Activated effector memory CD4-positive, alpha-beta T cell treated with anti-CD3 and anti-CD28 coated beads, Interleukin-2, amount 50 U/mL, for 16 hours (primary cell): ENCODE measurements at places on chromosomes 12 and 14.

DNA sequence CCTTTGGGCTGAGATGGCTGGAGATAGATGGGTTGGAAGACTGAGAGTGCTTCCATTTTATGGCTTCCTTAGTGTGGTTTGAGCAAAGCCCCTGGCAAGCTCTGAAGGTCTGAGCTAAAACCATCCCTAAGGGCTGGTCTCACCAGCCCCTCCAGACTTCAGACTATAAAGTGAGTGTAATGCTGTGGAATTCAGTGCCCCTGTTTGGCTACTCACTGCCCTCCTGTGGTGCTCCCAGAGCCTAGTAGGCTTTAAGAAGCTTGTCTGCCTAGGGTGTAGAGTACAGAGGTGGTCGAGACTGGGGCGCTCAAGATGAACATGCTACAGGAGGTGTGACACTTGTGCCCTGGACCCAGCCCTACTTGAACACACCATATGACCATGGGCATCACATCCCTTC lies 246.7 kb upstream of the FKBP4 start:
- no peak for DNase-seq

DNA sequence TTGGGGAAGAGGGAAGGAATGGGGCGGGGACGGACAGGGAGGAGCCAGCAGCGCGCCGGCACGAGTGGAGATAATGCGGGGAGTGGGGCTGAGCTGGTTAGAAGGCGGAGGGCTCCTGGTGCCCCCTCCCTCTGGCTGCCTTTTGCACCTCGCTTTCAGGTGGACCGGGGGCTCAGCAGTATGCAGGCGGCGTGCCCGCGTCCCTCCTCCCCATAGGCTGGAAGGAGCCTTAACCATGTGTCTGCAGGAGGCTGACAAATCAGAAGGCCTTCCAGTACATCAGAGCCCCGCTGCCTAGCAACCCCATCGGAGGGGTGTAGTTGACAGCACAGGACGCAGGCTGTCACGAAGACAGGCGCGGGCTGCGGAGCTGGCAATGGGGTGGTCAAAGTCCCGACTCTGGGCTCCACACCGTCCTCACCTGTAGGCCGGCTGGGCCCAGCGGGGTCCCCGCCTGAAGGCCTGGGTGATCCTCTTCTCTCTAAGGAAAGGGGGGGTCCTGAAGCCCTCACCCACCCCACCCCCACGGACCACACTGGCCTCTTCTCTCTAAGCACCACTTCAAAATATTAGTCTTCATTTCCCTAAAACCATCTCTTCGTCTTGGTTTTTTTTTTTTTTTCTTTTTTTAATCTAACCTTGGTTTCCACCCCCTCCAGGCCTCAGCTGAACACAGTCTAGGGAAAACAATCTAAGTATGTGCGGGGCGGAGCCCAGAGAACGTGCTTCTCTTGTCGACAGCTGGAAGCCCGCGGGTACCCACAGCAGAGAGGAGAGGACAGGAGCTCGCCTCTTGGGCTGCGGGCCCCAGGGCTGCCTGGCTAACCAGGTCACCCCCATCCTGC lies 44.5 kb downstream of the KDM2B start:
- peak; percentile 88 for DNase-seq

DNA sequence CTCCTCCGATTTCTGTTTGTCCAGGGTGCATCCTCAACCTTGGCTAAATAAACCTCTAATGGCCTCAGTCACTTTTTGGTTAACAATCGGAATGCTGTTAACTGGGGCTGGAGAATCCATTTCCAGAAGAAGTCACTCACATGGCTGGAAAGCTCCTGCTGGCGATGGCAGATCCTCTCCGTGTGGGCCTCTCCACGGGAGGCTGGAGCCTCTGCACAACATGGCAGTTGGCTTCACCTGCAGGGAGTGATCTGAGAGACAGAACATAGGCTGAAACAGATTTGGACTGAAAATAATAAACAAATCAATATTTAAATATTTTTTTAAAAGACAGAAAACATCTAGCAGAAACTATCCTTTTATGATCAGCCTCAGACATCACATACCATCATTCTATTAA lies 66.8 kb upstream of the FICD start:
- DNase-seq = no peak

DNA sequence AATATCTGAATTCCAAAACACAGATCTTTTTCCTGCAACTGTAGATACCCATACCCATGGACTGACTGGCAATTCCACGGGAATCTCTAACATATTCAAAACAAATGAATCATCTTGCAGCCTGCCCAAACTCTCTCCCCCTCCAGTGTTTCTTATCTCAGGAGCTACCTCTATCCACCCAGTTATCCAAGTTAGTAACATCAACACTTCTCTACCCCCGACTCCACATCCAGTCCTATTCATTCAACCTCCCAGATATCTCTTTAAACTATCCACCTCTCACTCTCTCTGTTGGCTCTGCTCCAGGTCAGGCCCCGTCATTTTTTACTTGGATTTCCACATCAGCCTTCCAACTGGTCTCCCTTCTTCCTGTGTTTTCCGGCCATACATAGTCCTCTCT lies 6.7 kb upstream of the KCNH5 start:
- no peak for DNase-seq

GRCh38 chr12:112012775-112013600 lies at the start of the genes ERP29 and TMEM116:
TSS of gene ERP29 (plus strand) at chr12:112013426. CDS start at chr12:112013466, 40 bp downstream.
TSS of gene TMEM116 (minus strand) at chr12:112013165. CDS start at chr12:112005270, 7,895 bp downstream.
- peak; percentile 100 for DNase-seq

DNA sequence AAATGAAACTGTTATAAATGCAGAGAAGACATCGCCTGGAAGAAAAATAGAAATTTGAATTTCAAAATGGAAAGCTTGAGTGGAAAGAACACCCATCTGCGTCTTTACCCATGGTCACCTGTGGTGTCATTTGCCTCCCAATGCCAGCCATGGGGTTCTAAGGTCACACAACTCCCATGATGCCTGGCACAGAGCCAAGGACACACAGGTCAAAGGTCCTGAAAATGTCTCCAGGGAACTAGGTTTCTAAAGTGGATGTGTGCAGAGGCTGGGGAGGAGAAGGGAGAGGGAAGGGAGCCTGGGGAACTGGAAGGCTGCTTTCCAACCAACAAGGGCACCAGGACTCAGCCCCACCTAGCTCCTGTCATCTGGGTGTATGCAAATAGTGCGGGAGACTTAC lies 724.0 kb upstream of the TMEM132C start:
- no peak for DNase-seq

GRCh38 chr12:74242088-74242487 lies 295.5 kb upstream of the ATXN7L3B start:
- no peak for DNase-seq

DNA sequence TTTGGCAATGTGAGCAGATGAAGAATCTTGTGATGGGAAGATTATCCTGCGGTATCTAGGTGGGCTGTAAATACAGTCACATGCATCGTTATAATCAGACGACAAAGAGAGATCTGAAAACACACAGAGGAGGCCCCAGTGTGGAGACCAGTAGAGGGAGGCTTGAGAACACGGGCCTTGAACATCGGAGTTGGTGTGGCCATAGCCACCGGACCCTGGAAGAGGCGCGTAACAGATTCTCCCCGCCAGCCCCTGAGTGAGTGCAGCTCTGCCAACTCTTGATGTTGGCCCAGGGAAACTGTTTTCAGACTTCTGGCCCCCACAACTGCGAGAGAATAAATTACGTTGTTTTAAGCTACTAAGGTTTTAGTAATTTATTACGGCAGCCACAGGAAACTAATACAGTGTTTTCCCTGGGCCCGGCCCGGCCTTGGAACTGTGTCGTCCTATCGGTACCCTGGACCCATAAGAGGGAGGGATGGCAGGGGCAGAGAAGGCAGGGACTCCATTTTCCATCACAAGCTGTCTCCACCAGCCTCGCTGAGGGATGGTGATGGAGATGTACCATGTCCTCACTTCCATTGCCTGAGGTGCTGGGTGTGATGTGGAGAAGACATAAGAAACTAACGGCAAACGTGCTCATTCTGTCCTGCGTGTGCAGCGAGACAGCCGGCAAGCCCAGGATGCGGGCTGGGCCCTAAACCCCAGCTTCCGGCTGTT lies 91.6 kb downstream of the NTF3 start:
- DNase-seq = no peak

DNA sequence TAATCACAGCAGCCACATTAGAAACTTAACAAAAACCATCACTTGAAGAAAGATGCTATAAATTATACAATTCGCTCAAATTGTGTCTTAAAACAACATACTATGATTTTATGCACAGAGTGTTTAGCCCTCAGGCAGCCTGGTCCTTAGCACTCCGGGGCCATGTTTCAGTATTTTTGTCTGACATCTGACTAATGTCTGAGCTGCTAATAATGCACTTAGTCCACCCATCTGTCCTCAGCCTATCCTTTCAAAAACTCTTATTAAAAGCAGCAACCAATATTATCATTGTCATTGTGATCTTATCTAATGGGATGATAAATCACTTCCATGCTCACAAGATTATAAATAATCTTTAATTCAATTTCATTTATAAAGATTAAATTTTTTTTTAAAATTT lies 602.7 kb upstream of the FOXG1 start:
- no peak for DNase-seq

DNA sequence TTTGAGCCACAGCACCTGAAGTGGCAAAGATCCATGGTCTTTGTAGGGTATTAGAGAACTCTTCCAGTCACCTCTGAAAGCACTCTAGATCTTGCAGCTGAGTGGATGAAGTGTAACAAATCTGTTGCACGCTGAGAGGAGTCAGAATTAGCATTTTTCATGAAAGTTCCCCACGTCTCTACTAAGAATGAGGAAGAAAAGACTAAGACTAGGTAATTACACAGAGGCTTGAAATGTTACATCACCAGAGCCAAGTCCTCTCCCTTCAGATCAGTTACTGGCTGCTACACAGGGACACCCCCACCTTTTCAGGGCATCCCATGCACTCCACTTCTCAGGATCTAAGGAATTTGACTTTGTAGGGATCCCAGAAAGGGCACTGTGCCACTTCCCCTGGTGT lies 98.6 kb upstream of the FKBP4 start:
- DNase-seq = no peak

- DNase-seq = no peak
Observed at GRCh38 chr14:93040982-93041381, 74.7 kb downstream of the ITPK1 start.

GRCh38 chr12:40793471-40793870 lies 101.2 kb downstream of the CNTN1 start:
- DNase-seq = no peak

DNA sequence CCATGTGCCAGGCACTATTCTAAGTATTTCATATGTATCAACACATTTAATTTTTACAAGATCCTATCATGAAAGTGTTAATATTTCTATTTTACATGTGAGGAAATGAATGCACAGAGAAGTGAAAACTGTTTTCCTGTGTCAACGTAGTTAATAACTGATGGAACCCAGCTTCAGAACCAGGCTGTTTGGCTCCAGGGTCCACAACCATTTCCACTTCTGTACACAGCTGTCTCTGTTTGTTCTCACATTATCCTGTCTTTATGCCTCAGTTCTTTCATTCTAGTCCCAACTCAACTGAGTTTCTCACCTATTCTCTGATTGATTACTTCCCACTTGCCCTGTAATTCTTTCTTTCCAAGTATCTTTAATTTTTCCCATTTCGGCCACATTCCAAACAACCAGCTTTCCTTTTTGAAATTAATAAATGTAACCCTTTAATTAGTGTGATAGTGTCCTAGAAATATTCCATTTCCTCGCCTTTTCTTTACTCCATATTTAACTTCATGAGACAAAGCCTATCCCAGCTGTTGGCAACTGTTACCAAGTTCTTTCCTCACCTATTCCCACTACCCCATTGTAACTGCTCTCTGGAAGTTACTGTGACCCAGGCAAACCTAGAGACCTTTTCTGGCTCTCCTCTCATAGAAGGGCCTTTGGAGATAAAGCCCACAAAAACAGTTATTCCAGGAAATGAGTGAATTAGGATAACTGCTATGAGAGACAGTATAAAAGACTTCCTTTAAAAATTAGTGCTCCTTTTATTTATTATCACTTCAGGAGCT lies 218.7 kb downstream of the RASSF9 start:
- no peak for DNase-seq

- DNase-seq = no peak
Observed at GRCh38 chr12:49022558-49023178, 4.1 kb upstream of the PRKAG1 start.

DNA sequence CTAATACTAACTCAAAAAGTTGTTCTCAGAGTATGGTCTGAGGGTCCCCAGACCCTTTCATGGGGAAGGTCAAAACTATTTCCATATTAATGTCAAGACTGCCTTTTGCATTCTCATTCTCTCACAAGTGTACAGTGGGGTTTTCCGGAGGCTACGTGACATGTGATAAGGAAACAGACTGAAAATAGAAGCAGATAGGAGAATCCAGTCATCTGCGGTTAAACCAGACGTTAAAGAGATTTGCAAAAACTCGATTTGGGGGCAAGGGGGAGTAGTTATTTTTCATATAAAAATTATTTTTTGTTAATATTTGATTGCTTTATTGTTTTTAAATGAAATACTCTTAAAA lies 1.0 kb upstream of the NAP1L1 start:
- DNase-seq = peak; percentile 68

- no peak for DNase-seq
Observed at GRCh38 chr14:22007784-22008412, 334.3 kb upstream of the OR4E1 start.

- DNase-seq = no peak
Observed at GRCh38 chr12:95282266-95282665, 64.7 kb downstream of the VEZT start.

GRCh38 chr12:91230841-91231240 lies 48.2 kb upstream of the DCN start:
- DNase-seq = no peak

DNA sequence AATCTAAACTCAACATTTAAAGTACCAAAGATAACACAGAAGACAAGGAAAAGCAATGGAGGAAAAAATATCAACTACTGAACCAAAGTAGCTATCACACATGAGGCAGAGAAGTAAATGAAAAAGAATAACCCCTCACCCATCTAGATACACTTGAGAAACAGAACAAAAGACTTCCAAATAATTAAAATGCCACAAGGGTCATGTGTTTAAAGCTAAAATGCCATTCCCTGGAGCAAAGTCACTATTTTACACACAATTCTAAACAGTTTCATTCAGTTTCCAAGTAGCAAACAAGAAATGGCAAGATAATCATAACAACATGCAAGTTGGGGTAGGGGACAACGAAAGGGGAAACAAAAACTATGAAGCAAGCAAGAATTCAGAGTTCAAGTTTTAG lies 12.0 kb downstream of the OSBPL8 start:
- DNase-seq = no peak

GRCh38 chr12:107369006-107369405 lies 275.7 kb upstream of the CRY1 start:
- no peak for DNase-seq

GRCh38 chr12:122917507-122918121 lies 21.7 kb upstream of the VPS37B start:
- DNase-seq = no peak

DNA sequence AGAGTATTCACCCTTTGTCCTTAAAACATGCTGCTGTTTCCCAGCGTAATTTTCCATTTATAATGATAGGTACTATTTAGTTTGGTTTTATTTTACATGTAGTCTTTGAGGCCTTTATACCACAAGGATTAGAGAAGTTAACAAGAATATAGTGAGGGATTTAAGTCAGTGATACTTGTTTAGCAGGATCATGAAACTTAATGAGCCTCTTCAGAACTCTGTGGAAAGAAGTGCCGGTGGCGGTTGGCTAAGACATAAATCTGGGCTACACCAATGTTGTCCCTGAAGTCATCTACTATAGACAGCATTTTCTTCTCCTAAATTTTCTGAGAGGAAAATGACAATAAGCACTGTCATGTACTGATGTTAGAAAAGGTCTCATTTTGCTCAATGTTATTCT lies 1226.0 kb upstream of the SEL1L start:
- no peak for DNase-seq

- DNase-seq = no peak
Observed at GRCh38 chr12:105235281-105235731, 668 bp downstream of the APPL2 start.
